Esophagus squamous epithelium (tissue), 5 donors: ENCODE measurements at places on chromosomes 12 and 14. TPM values are rescaled to one million over a fixed set of nuclear protein-coding genes. Genes with fewer than 3 reads are reported as not detected.

DPY19L2 gene
- total RNA-seq = 1.1 TPM

- H3K4me3 ChIP-seq = no peak overlapping the region
- H3K27ac ChIP-seq = no peak overlapping the region
- H3K36me3 ChIP-seq = no peaks in the 10 kb centered on the region
- H3K27me3 ChIP-seq = no peaks in the 10 kb centered on the region
- no peaks in the 10 kb centered on the region for H3K4me1 ChIP-seq
Observed at GRCh38 chr14:33764876-33765650, 185.8 kb downstream of the EGLN3 start.

DNA sequence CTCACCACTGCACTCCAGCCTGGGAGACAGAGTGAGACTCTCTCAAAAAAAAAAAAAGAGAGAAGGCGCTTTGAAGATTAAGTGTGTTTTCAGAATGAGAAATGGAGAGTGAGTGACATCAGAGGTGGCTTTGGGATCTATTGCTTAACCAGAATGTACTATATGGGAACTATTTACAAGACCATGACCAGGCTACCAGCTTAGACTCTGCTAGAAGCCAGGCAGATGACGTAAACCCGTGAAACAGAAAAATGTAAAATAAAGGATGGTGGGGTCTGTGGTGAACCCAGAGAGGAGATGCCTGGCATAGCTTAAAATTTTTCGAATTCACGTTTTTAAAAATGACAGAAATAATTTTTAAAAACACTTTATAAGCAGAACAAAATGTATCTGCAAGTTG lies 82.0 kb downstream of the IFT43 start:
- H3K36me3 ChIP-seq = no peaks in the 10 kb centered on the region
- no peaks in the 10 kb centered on the region for H3K4me1 ChIP-seq
- no peak overlapping the region for H3K4me3 ChIP-seq
- H3K27ac ChIP-seq = no peak overlapping the region
- no peak for DNase-seq

CLEC9A gene
- not detected for total RNA-seq

- H3K36me3 ChIP-seq = no peaks in the 10 kb centered on the region
- no peak overlapping the region for H3K27ac ChIP-seq
- no peaks in the 10 kb centered on the region for H3K27me3 ChIP-seq
- DNase-seq = no peak
- no peak overlapping the region for H3K4me3 ChIP-seq
- peaks cover 7% of the 10 kb centered on the region for H3K4me1 ChIP-seq
Observed at GRCh38 chr12:64080319-64081007, 141.6 kb downstream of the KICS2 start.

DCN gene
- 93.3 TPM for total RNA-seq

- H3K27ac ChIP-seq = no peak overlapping the region
- H3K27me3 ChIP-seq = peaks cover 98% of the 10 kb centered on the region
- no peaks in the 10 kb centered on the region for H3K36me3 ChIP-seq
- H3K4me3 ChIP-seq = no peak overlapping the region
- no peak for DNase-seq
Observed at GRCh38 chr12:51839310-51839947, 9.1 kb downstream of the FIGNL2 start.

LTBR gene
- 171 TPM for total RNA-seq

DNA sequence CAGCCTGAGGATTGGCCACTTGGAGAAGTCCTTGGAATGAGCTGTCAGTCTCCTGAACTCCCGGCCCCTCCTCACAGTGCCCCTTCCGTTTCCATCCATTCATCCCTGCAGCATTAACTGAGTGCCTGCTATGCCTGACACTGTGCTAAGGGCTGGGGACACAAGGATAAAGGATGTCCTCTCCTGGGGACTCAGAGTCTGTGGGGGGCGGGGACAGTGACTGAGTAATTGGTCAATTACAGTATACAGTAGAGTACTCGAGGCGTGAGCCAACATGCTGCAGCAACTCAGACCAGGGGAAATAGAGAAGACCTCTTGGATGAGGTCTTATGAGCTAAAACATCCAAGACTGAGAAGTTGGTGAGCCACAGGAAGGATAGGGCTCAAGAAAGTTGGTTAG lies 43.4 kb upstream of the PWP1 start:
- no peaks in the 10 kb centered on the region for H3K27me3 ChIP-seq
- H3K27ac ChIP-seq = no peak overlapping the region
- no peak for DNase-seq
- H3K4me1 ChIP-seq = no peaks in the 10 kb centered on the region
- H3K4me3 ChIP-seq = no peak overlapping the region

- H3K27me3 ChIP-seq = no peaks in the 10 kb centered on the region
- no peak overlapping the region for H3K4me3 ChIP-seq
- H3K4me1 ChIP-seq = no peaks in the 10 kb centered on the region
- H3K27ac ChIP-seq = no peak overlapping the region
- no peak for DNase-seq
Observed at GRCh38 chr12:8054816-8055215, 11.3 kb downstream of the C3AR1 start.

GRCh38 chr12:51910168-51910567 lies 2.9 kb downstream of the ACVRL1 start:
- peak overlapping the region; percentile 0 for H3K27ac ChIP-seq
- H3K4me1 ChIP-seq = peaks cover 39% of the 10 kb centered on the region
- peak overlapping the region; percentile 77 for H3K4me3 ChIP-seq
- no peak for DNase-seq

NFE2 gene
- 0.15 TPM for total RNA-seq

GRCh38 chr12:57222286-57223190 lies 5.9 kb downstream of the NXPH4 start:
- H3K27me3 ChIP-seq = peaks cover 27% of the 10 kb centered on the region
- peaks cover 15% of the 10 kb centered on the region for H3K4me1 ChIP-seq
- no peak overlapping the region for H3K4me3 ChIP-seq
- H3K27ac ChIP-seq = no peak overlapping the region
- no peaks in the 10 kb centered on the region for H3K36me3 ChIP-seq
- DNase-seq = no peak

- H3K4me3 ChIP-seq = no peak overlapping the region
- no peak overlapping the region for H3K27ac ChIP-seq
- H3K4me1 ChIP-seq = no peaks in the 10 kb centered on the region
- no peak for DNase-seq
- no peaks in the 10 kb centered on the region for H3K27me3 ChIP-seq
Observed at GRCh38 chr14:21405097-21405496, 21.3 kb upstream of the SUPT16H start.

GRCh38 chr14:79325557-79325956 lies 885.7 kb downstream of the DIO2 start:
- H3K4me1 ChIP-seq = no peaks in the 10 kb centered on the region
- no peak for DNase-seq
- no peak overlapping the region for H3K27ac ChIP-seq
- H3K36me3 ChIP-seq = no peaks in the 10 kb centered on the region
- no peak overlapping the region for H3K4me3 ChIP-seq

DNA sequence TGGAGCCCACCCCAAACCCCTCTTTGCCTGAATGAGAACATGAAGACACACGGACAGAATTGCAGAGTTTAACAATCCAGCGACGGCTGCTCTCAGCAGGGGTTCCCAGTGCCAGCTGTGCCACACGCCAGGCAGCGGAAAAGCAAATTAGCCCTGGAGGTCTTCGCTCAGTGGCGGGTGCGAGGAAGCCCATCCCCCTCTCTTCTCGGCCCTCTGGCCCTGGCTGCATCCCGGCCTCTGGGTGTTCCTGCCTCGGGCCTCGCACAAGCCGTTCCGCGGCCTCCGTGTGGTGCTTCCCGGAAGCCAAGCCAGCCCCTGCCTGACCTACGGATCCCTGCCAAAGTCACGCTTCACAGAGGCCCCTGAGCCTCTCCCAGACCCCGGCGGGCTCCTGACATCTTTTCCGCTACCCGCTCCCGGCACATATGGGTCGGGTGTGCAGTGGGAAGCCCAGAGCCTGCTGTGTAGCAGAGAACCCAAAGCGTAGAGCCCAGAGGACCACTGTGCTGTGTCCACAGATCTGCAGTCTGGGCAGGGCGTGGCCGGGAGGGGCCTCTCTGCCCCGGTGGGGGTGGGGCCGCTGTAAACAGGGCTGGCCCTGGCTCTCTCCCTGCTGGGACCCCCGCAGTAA lies 70.7 kb upstream of the GALNT9 start:
- H3K27me3 ChIP-seq = peaks cover 100% of the 10 kb centered on the region
- no peaks in the 10 kb centered on the region for H3K36me3 ChIP-seq
- no peak overlapping the region for H3K4me3 ChIP-seq
- H3K4me1 ChIP-seq = no peaks in the 10 kb centered on the region
- H3K27ac ChIP-seq = no peak overlapping the region
- DNase-seq = no peak

DNA sequence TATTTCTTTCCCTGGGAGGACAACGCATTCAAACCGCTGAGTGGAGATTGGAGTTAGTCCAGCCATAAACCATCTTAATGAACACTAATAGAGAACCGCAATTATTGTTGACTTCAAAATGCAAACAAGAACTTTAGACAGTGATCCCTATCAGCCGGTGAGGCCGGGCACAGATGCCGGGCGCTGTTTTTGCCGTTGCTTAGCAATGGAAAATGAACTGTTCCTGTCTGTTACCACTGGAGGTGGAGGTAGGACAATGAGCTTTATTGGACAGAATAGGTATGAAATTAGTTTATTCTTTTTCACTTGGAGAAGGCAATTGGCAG lies 216.8 kb downstream of the TTC8 start:
- no peaks in the 10 kb centered on the region for H3K36me3 ChIP-seq
- H3K27me3 ChIP-seq = no peaks in the 10 kb centered on the region
- H3K4me3 ChIP-seq = no peak overlapping the region
- H3K27ac ChIP-seq = peak overlapping the region; percentile 92

DNA sequence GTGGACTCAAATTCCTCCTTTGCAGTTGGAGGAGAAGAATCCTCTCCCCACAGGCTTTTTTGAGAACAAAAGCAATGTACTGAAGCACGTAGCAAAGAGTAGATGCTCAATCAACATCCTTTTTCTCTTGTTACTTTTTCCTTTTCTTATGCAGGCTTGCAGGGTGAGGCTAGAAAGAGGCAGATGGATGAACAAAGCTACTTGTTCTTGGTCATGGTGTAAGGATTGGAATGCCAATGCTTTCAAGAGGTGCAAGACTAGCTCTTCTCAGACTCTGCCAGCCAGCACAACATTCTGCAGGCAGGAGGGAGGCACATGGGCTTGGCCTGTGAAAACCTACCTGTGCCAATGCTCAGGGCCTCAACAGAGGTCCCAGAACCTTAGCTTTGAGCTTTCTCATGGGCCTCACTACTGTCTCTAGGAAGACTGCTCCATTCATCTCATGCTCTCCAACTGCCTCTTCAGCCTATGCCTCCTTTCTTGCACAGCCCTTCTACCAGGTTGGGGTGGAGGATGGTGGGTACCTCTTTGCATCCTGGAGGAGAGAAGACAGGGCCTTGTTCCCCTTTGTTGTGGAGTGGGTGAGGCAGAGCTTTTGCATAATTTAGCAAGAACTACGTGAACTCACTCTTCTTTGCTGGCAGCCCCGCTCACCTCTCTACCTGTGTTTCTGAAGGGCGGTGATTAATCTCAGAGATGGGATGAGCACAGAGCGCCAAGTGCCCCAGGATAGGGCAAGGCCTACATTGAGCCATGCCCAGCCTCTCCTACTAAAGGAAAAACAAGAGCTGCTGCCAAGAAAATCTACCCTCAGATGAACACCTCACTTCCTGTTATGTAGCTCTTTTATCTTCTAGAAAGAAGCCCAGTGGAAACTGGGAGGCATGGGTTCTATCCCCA lies 1119.7 kb downstream of the VRK1 start:
- no peaks in the 10 kb centered on the region for H3K27me3 ChIP-seq
- no peak overlapping the region for H3K27ac ChIP-seq
- H3K4me3 ChIP-seq = no peak overlapping the region
- peaks cover 3% of the 10 kb centered on the region for H3K4me1 ChIP-seq

DNA sequence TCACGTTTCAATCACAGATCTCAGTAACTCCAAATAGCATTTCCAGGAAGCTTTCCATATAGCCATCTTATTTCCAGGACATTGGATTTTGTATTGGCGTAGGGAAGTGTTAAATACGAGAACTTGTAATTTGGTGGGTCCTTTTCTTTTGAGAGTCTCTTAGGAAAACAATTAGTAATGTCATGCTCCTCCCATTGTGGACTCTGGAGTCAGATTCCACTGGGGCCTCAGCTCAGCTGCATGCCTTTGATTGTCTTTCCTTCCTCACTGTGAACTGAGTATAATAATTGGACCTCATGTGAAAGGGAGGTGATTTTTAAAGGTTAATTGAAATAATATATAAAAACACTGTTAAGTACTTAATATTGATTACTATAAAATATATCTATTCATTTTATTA lies 462.6 kb downstream of the NPAS3 start:
- DNase-seq = no peak
- H3K36me3 ChIP-seq = no peaks in the 10 kb centered on the region
- no peaks in the 10 kb centered on the region for H3K27me3 ChIP-seq
- H3K27ac ChIP-seq = no peak overlapping the region

- no peaks in the 10 kb centered on the region for H3K27me3 ChIP-seq
- no peak overlapping the region for H3K27ac ChIP-seq
- H3K36me3 ChIP-seq = no peaks in the 10 kb centered on the region
- DNase-seq = no peak
- H3K4me1 ChIP-seq = no peaks in the 10 kb centered on the region
Observed at GRCh38 chr14:42869681-42870080, 1263.0 kb downstream of the LRFN5 start.

- DNase-seq = no peak
- H3K4me3 ChIP-seq = no peak overlapping the region
- H3K4me1 ChIP-seq = no peaks in the 10 kb centered on the region
- peak overlapping the region; percentile 13 for H3K27ac ChIP-seq
- H3K36me3 ChIP-seq = no peaks in the 10 kb centered on the region
- H3K27me3 ChIP-seq = no peaks in the 10 kb centered on the region
Observed at GRCh38 chr12:119363037-119363436, 28.5 kb downstream of the CCDC60 start.

DNA sequence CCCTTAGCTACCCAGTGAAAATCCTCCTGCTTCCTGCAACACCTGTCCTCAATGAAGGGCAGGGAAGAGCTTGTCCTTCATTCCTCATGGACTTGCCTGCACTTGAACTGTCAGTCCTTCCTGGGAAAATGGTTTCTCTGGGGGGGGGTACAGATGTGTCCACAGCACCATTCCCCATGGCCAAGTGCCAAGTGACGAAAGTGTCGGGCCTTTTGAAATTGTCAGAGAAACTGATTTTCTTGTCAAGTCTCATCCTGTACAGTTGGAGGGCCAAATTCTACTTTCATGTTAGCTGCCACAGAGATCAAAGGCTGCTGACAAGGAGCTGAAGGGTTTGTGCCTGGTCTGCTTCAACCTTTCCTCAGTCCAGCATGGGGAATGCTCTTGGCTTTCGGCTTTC lies 179.5 kb upstream of the PARP11 start:
- H3K4me3 ChIP-seq = no peak overlapping the region
- H3K4me1 ChIP-seq = no peaks in the 10 kb centered on the region
- no peaks in the 10 kb centered on the region for H3K36me3 ChIP-seq
- peaks cover 8% of the 10 kb centered on the region for H3K27me3 ChIP-seq
- DNase-seq = no peak

GRCh38 chr14:75430526-75430925 lies 2.7 kb downstream of the JDP2 start:
- H3K36me3 ChIP-seq = no peaks in the 10 kb centered on the region
- no peaks in the 10 kb centered on the region for H3K27me3 ChIP-seq
- H3K27ac ChIP-seq = peak overlapping the region; percentile 92
- DNase-seq = no peak
- H3K4me3 ChIP-seq = peak overlapping the region; percentile 79

L2HGDH gene
- total RNA-seq = 11.2 TPM

GRCh38 chr12:58363971-58364370 lies 422.6 kb downstream of the ATP23 start:
- DNase-seq = no peak
- no peak overlapping the region for H3K27ac ChIP-seq
- no peak overlapping the region for H3K4me3 ChIP-seq
